ENCODE measurements at places on chromosomes 3 and 15. TPM values are rescaled to one million over a fixed set of nuclear protein-coding genes. Genes with fewer than 3 reads are reported as not detected.

DNA sequence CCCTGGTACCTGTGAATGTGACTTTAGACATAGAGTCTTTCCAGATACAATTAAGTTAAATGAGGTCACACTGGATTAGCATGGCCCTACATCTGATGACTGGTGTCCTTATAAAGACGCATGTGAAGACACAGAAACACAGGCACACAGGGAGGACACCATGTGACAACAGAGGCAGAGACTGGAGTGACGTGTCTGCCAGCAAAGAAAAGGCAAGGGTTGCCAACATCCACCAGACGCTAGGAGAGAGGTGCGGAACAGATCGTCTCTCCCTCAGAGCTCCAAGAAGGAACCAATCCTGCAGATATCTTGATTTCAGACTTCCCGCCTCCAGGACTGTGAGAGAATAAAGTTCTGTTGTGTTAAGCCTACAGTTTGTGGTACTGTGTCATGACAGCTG, 42.8 kb downstream of the CX3CR1 start:
- H3K27ac ChIP-seq = no peak overlapping the region
- peaks cover 16% of the 10 kb centered on the region for H3K4me1 ChIP-seq
- no peaks in the 10 kb centered on the region for H3K36me3 ChIP-seq
- no peak overlapping the region for H3K4me3 ChIP-seq
- no peak for DNase-seq

GRCh38 chr3:117820658-117821299, 1111.2 kb downstream of the TUSC7 start:
- no peaks in the 10 kb centered on the region for H3K27me3 ChIP-seq
- no peaks in the 10 kb centered on the region for H3K4me1 ChIP-seq
- peak; percentile 2 for DNase-seq
- H3K4me3 ChIP-seq = no peak overlapping the region

- H3K4me3 ChIP-seq = no peak overlapping the region
- H3K4me1 ChIP-seq = peaks cover 10% of the 10 kb centered on the region
- DNase-seq = peak; percentile 62
- no peaks in the 10 kb centered on the region for H3K36me3 ChIP-seq
- peaks cover 23% of the 10 kb centered on the region for H3K27me3 ChIP-seq
Observed at GRCh38 chr3:15108082-15108545, 9.2 kb upstream of the RBSN start.

- H3K4me3 ChIP-seq = no peak overlapping the region
- H3K27ac ChIP-seq = no peak overlapping the region
- peaks cover 29% of the 10 kb centered on the region for H3K4me1 ChIP-seq
Observed at GRCh38 chr3:64108231-64108630, 84.9 kb upstream of the PSMD6 start.

DNA sequence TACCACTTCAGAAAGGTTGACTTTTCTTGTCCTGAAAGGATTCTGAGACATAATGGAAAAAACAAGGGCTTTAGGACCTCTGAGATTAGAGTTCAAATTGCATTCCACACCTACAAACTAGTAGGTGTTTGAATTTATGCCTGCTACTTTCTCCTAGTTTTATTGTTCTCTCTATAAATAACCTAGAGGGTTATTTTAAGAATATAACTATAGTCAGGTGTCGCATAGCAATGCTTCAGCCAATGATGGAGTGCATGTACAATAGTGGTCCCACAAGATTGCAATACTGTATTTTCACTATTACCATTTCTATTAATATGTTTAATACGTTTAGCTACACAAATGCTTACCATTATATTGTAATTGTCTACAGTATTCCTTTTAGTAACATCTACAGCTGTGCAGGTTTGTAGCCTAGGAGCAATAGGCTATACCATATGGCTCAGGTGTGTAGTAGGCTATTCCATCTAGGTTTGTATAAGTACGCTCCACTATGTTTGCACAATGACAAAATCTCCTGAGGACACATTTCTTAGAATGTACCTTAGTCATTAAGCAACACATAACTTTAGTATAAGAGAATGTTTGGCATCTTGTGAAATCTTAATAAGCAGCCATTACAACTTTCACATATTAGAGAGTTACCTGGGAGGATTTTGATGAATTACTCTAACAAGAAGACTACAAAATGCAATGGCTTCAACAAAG, 1352.5 kb downstream of the ZPLD1 start:
- no peak for DNase-seq
- H3K27ac ChIP-seq = no peak overlapping the region
- H3K4me1 ChIP-seq = no peaks in the 10 kb centered on the region

The NANOGP8 gene
- not detected for total RNA-seq

- H3K27ac ChIP-seq = peak overlapping the region; percentile 80
- H3K4me1 ChIP-seq = peaks cover 42% of the 10 kb centered on the region
- H3K36me3 ChIP-seq = peaks cover 9% of the 10 kb centered on the region
- peak; percentile 83 for DNase-seq
- no peak overlapping the region for H3K4me3 ChIP-seq
Observed at GRCh38 chr3:191775451-191776233, 314.7 kb downstream of the PYDC2 start.

DNA sequence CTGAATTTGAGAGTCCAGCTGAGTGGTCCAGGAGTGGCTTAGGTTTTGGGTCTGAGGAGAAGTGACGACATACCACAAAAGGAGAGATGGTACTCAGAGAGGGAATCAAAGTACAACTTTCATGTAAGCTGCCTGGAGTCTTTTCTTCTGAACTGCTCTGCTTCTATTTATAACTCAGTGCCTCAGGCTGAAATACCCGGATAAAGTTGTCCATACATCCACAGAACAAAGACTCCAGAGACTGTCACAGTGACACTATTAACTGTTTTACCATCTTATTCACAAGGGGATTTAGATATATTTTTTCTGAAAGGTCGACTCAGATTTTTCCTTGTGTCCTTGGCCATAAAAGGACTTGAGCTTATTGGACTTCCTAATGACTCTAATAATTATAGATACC, 264.3 kb upstream of the DNAJC19 start:
- H3K27ac ChIP-seq = no peak overlapping the region
- no peaks in the 10 kb centered on the region for H3K36me3 ChIP-seq
- no peak overlapping the region for H3K4me3 ChIP-seq
- no peaks in the 10 kb centered on the region for H3K27me3 ChIP-seq
- H3K4me1 ChIP-seq = no peaks in the 10 kb centered on the region

The MAGEL2 gene
- not detected for total RNA-seq

The RGMA gene
- not detected for total RNA-seq

- no peak overlapping the region for H3K27ac ChIP-seq
- no peaks in the 10 kb centered on the region for H3K36me3 ChIP-seq
- H3K4me3 ChIP-seq = no peak overlapping the region
- DNase-seq = no peak
- H3K27me3 ChIP-seq = peaks cover 17% of the 10 kb centered on the region
- H3K4me1 ChIP-seq = no peaks in the 10 kb centered on the region
Observed at GRCh38 chr15:88300861-88301260, 44.3 kb upstream of the NTRK3 start.

- H3K27me3 ChIP-seq = peaks cover 4% of the 10 kb centered on the region
- no peaks in the 10 kb centered on the region for H3K4me1 ChIP-seq
- H3K36me3 ChIP-seq = peaks cover 25% of the 10 kb centered on the region
- no peak overlapping the region for H3K4me3 ChIP-seq
- no peak overlapping the region for H3K27ac ChIP-seq
Observed at GRCh38 chr15:68196445-68197169, 8.5 kb downstream of the CALML4 start.

The C3orf20 gene
- total RNA-seq = not detected

DNA sequence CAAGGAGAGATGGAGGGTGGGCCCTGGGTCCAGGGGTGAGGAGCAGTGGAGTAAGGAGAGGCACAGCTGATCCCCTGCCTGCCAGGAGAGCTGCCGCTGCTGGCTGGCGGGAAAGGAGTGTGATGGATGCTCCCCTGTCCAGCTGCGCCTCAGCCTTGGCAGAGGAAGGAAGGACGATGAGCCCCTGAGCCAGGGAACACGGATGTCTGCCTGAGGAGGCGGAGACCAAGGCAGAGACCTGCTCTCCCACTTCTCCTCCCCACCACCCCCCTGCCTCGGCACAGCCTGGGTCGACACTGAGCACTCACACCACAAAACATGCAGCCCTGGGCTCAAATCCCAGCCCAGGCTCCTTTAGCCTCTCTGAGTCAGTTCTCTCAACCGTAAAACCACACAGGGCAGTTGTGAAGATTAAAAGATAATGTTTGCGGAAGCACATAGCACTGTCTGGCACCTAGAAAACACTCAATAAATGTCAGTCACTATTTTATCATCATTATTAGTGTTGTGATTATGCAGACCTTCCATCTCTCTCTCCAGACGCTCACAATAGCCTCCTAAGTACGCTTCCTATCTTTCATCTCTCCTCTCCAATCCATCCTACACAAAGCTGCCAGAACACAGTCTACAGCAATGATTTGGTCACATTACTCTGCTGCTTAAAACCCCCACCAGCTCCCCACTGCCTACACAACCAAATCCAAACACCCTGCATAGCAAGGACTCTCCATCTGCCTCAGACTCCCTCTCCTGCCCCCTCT, 52.2 kb downstream of the SEMA5B start:
- H3K27ac ChIP-seq = no peak overlapping the region
- DNase-seq = peak; percentile 80
- H3K4me1 ChIP-seq = peaks cover 38% of the 10 kb centered on the region
- H3K36me3 ChIP-seq = no peaks in the 10 kb centered on the region

GRCh38 chr15:100928632-100929280, 9.6 kb downstream of the LRRK1 start:
- peaks cover 15% of the 10 kb centered on the region for H3K36me3 ChIP-seq
- no peak overlapping the region for H3K4me3 ChIP-seq
- no peak for DNase-seq
- H3K4me1 ChIP-seq = peaks cover 19% of the 10 kb centered on the region
- H3K27ac ChIP-seq = no peak overlapping the region

DNA sequence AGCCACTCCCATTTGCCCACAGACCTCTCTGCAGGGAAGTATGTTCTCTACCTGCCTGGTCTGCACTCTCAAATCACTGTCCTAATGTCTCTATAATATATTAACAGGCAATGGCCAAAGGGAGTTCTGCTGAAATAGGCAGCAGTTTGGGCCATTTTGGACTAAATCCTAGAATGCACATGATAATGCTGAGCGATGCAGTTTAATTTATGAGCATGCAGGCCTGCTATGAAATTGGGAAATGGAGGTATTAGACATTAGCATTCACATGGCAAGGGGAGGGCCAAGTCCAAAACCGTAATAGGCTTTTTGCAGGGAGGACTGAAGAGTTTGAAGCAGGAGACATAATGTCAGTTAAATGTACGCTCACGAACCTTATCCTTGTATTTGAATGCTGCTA, 31.3 kb downstream of the NMNAT3 start:
- H3K27ac ChIP-seq = no peak overlapping the region
- H3K4me3 ChIP-seq = no peak overlapping the region
- H3K27me3 ChIP-seq = no peaks in the 10 kb centered on the region
- H3K36me3 ChIP-seq = no peaks in the 10 kb centered on the region
- no peak for DNase-seq
- no peaks in the 10 kb centered on the region for H3K4me1 ChIP-seq

- no peaks in the 10 kb centered on the region for H3K36me3 ChIP-seq
- no peak for DNase-seq
- H3K27ac ChIP-seq = no peak overlapping the region
- H3K4me3 ChIP-seq = no peak overlapping the region
- H3K27me3 ChIP-seq = peaks cover 2% of the 10 kb centered on the region
Observed at GRCh38 chr3:12301031-12301430, 12.2 kb downstream of the PPARG start.

DNA sequence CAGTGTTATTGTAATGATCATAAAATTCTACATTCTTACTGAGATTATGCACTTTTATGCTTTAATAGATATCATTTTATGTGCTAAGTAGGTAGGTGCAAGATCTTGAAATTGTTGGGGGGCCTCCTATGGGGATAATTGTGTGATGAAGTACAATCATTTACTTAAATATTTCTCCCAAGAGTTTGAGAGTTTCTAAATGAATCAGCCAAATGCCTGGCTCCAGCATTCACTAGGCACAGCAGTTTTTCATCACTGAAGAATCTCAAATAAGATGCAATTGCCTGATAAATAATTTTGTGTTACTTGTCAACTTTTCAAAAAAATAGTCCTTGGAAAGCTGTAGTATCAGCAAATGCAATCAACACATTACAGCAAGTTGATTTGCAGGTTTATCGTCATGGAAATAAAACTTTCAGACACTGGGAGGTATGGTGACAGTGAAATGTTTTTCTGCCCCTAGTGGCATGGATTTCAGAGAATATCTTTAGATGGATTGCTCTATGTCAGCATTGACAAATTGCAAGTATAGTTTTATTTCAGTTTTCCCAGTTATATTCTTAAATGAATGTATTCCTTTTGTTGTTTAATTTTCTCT, 167.1 kb downstream of the NEK11 start:
- H3K4me3 ChIP-seq = no peak overlapping the region

The SLCO2A1 gene
- total RNA-seq = not detected

GRCh38 chr15:69236505-69236904, 62.2 kb upstream of the PAQR5 start:
- no peak overlapping the region for H3K4me3 ChIP-seq
- H3K36me3 ChIP-seq = peaks cover 7% of the 10 kb centered on the region
- no peaks in the 10 kb centered on the region for H3K27me3 ChIP-seq
- no peak overlapping the region for H3K27ac ChIP-seq
- peaks cover 21% of the 10 kb centered on the region for H3K4me1 ChIP-seq

DNA sequence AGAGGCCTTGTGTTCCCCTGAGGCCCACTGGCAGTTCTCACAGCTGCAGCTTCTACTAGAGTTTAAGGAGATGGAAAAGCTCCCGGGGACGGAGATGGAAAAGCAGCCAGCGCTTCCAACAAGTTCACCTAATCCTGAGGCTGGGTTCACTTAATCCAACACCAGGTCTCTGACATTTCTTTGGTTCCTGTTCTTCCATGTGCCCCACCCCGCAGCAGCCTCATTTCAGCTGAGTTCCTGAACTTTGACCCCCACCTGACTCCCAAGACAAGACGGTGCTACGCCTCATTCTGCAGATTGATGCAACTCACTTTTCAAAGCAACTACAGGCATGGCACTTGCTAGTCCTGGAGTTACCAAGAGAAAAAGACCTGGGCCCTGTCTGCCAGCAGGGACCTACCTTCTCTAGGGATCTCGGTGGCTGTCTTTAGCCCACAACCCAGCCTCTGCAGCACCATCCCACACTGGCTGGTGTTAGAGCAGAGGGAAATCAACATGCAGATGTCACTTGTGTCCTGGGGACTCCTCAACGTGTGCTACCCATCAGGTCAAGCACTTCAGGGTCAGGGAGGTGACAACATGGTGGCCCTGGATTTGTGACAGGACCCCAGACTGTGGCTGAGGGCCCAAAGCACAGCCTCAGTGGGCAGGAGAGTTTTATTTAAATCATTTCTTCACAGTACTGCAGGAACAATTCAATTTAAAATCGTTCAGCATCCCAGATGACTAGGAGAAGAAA, 406.1 kb downstream of the VPS13C start:
- no peaks in the 10 kb centered on the region for H3K27me3 ChIP-seq
- DNase-seq = no peak
- no peaks in the 10 kb centered on the region for H3K4me1 ChIP-seq
- H3K27ac ChIP-seq = no peak overlapping the region
- no peak overlapping the region for H3K4me3 ChIP-seq

GRCh38 chr15:65231306-65231705, 20.0 kb upstream of the CILP start:
- no peaks in the 10 kb centered on the region for H3K36me3 ChIP-seq
- peaks cover 5% of the 10 kb centered on the region for H3K27me3 ChIP-seq
- H3K4me1 ChIP-seq = no peaks in the 10 kb centered on the region
- no peak for DNase-seq
- no peak overlapping the region for H3K27ac ChIP-seq
- H3K4me3 ChIP-seq = no peak overlapping the region

GRCh38 chr3:169295912-169296570, 367.5 kb downstream of the MECOM start:
- no peaks in the 10 kb centered on the region for H3K36me3 ChIP-seq
- H3K27me3 ChIP-seq = peaks cover 23% of the 10 kb centered on the region
- H3K4me1 ChIP-seq = no peaks in the 10 kb centered on the region
- no peak overlapping the region for H3K4me3 ChIP-seq
- no peak for DNase-seq

The OIP5 gene
- total RNA-seq = 7.1 TPM

Data from HFFc6 (cell line).